CD4-positive, alpha-beta T cell (primary cell): ENCODE measurements at places on chromosomes 2 and 18. TPM values are rescaled to one million over a fixed set of nuclear protein-coding genes. Genes with fewer than 3 reads are reported as not detected.

DNA sequence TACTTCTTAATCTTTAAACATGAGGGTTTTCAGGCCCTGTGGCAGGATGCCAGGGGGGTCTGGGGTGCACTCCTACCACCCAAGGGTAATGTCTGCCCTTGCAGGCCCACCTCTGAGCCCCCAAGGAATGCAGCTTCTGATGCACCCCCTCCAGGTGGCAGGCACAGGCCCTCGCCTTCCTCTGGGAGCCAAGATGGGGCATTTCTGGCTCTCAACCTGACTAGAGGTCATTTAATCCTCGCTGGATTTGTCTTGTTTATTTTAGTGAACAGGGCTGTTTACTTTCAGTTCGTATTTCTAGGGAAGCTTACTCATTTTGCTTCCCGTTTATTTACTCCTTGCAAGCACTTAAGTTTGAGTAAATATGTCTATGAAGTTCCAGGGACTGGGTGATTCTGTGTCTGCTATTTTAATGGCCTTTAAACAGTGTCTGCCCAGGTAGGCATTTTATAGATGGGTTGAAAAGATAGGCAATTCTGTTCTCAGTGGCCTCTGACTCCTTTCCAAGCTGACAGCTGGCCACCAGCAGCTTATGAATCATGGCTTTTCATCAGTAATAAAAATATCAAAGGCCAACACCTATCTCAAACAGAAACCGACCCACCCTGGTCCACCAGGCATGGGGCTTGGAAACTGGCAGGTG is 11.1 kb upstream of the DNPEP start:
- DNase-seq: no peak

Gene HOXD12
- not detected for total RNA-seq

DNA sequence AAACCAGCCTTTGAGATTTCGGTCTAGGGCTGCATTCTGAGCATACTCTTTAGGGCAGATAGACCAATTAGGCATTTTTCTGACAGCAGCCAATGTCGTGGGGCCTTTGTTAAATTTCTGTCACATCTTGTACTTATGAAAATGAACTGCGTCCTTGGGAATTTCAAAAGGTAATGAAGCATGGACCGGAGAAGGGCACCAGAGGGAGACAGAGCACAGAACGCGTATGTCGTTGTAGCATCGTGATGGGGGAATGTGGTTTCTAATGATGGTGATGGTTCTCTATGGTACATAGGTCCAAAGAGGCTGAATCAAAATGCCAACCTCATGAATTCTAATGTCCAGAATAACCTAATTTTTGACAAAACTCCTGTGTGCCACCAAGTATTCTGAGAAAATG is 483.9 kb upstream of the CRIM1 start:
- no peak for DNase-seq

Gene CRYBA2
- total RNA-seq: not detected

Gene RSAD2
- 4.6 TPM for total RNA-seq

Gene PAX8
- total RNA-seq: 0.52 TPM

- no peak for DNase-seq
Measured at GRCh38 chr2:152431370-152432098, 96.6 kb downstream of the FMNL2 start.

Gene VWC2L
- not detected for total RNA-seq
